NCI-H1092 treated with DMSO at 0.1 percent for 48 hours (cell line): ENCODE measurements at places on chromosomes 3 and 15.

GRCh38 chr3:106255870-106256248 is 387.0 kb upstream of the CBLB start:
- no peak for DNase-seq

GRCh38 chr15:32683906-32684584 is 33.8 kb upstream of the GREM1 start:
- DNase-seq = no peak

DNA sequence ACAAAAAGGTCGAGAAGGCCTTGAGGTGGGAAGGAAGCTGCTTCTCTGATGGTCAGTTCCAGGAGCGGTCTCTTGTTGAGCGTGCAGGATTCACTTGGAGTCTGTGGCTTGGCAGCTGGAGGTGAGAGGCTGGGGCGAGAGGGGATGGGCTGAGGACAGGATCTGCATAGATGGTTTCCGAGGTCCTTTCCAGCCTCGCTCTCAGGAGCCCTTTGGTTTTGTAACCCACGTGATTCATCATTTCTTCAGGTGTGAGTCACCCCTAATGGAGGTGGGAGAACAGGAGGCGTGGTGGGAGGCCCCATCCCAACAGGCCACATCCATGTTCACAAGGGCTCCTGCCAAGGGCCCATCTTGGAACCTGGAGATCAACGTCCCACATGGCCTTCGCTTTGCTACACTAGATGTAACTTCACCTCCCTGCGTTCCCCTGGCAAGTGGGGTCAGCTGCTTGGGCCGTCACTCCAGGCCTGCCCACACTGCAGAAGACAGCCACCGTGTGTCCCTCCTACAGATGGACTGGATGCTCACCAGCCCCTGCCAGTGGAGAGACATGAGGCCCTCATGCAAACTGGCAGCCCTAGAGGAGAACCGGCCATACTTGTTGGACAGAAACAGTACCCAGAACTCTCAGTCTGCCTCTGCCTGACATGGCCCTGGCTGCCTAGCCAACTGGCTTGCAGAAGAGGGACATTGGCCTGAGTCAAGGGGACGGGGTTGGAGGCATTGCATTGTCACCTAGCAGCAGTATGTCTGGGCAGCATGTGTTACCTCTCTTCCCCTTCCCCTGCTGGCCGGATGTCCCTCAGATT is 1.6 kb upstream of the PCSK6 start:
- DNase-seq = no peak

DNA sequence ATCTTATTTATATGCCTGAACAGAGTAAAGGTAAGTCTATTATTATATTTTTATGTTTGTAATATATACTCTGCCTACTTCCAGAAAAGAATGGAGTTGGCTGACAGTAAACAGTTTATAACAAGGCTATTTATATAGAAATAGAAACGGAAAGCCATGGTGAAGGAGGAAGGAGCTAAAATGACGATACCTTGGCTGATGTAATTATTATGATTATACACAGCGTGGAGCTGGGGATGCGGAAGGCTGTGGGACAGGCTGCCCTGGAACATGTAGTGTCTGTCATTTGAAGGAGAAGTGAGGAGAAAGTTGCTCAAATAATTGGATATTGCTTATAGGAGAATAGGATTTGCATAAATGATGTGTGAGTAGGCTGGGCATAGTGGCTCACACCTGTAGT is 37.8 kb downstream of the CEMIP start:
- DNase-seq = no peak

DNA sequence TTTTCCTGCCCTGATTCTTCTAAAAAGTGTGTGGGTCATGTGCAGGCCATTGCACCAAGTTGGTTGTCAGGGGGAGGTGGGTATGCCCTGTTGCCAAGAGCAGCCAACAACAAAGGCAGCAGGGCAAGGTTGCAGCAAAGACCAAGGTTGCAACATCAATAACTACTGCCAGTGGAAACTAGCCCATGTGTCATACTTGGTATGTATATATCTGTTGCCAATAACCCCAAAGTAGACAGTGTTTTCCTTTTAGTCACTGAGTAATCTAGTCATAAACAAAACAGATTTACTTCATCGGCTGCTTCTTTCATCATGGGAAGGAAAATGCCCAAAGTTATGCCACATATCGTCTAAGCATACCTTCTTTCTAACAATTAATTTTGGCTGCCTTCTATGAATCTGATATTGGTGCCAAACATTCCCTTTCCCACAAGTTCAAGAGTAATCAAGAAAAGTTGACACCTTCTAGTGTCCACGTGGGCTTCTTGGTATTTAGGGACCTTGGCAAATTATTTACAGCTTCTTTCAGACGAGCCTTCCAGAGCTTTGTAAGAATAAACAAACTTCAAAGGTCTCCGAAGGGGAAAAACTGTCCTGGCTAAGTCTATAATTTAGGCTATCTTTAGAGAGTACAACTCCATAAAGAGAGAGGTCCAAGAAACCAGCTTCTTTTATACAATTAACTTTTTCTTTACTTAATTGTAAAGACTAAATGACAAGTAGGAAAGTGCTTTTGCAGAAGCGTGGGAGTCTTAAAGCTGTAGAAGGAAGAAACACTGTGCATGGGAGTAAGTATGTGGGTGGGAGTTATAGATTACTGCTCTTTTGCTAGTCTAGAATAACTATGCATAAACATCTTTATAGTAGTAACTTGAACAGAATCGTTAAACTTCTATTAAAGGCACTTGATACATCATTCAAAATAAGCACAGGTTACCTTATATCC is 10.0 kb upstream of the MBNL1 start:
- DNase-seq = no peak
